ENCODE measurements at places on chromosomes 12 and 14. TPM values are rescaled to one million over a fixed set of nuclear protein-coding genes. Genes with fewer than 3 reads are reported as not detected.

- ATAC-seq: peak; percentile 43
Observed at GRCh38 chr12:106358396-106359241, 1.1 kb downstream of the POLR3B start.

Gene GLT8D2
- total RNA-seq: 0.88 TPM

DNA sequence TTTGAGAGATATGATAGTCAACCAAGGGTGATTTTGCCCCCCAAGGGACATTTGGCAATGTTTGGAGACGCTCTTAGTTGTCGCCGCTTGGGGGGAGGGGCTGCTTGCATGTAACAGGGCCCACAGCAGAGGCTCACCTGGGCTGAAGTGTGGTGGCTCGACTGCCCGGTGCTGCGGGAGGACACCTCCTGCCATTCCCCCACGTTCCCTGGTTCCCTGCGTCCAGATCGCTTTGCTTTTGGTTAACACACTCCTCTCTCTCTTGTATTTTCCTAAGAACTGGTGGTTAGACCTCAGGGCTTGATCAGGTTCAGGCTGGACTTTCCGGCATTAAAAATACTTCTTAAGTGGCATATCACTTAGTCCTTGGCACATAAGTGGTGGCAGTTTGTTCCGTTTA, 18.9 kb downstream of the PPP2R5C start:
- ATAC-seq: no peak

- ATAC-seq: peak; percentile 38
Observed at GRCh38 chr12:93664573-93665138, 12.5 kb upstream of the CRADD start.

GRCh38 chr14:57495416-57495815, 1.8 kb upstream of the CCDC198 start:
- ATAC-seq: no peak

Gene PDE3A
- 0.56 TPM for total RNA-seq

- ATAC-seq: no peak
Observed at GRCh38 chr12:28558250-28558649, 368.0 kb downstream of the CCDC91 start.

Gene GRIP1
- total RNA-seq: 20.1 TPM

Gene PRB2
- not detected for total RNA-seq

DNA sequence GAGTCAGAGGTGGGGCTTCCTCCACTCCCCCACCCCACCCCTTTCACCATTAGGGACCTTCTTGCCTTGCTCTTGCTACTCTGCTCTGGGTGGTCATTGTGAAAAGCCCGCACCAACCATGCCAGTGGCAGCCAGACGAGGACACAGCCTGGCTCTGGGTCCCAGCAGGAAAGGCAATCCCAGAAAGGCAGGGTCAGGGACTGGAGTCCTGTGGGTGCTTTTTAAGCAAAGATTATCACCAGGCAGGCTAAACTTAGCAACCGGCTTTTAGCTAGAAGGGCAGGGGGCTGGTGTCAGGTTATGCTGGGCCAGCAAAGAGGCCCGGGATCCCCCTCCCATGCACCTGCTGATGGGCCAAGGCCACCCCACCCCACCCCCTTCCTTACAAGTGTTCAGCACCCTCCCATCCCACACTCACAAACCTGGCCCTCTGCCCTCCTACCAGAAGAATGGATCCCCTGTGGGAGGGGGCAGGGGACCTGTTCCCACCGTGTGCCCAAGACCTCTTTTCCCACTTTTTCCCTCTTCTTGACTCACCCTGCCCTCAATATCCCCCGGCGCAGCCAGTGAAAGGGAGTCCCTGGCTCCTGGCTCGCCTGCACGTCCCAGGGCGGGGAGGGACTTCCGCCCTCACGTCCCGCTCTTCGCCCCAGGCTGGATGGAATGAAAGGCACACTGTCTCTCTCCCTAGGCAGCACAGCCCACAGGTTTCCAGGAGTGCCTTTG, 1.2 kb upstream of the GAPDH start:
- peak; percentile 48 for ATAC-seq

- no peak for ATAC-seq
Observed at GRCh38 chr14:90981636-90982035, 78.8 kb downstream of the RPS6KA5 start.

- ATAC-seq: no peak
Observed at GRCh38 chr14:106690333-106690891, 1164.0 kb downstream of the TMEM121 start.

- peak; percentile 56 for ATAC-seq
Observed at GRCh38 chr12:132622437-132623071, 4.0 kb downstream of the P2RX2 start.

DNA sequence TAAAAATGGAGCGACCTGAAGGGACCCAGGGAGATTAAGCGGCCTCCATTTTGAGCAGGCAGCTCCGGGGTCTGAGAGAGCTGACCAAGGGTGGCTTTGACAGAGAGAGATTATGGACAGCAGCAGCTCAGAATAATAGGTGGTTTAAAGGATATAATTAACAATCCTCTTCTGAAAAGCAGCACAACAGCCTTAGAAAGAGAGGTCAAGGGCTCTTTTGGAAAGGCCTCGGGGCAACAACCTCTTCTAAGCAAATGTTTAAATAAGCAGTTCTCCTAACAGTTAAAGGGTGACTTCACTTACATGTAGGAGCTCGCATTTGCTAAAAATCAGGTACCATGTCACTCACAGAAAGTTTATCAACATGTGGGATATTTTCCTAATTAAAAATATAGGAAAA, 87.2 kb upstream of the FRMD6 start:
- no peak for ATAC-seq

DNA sequence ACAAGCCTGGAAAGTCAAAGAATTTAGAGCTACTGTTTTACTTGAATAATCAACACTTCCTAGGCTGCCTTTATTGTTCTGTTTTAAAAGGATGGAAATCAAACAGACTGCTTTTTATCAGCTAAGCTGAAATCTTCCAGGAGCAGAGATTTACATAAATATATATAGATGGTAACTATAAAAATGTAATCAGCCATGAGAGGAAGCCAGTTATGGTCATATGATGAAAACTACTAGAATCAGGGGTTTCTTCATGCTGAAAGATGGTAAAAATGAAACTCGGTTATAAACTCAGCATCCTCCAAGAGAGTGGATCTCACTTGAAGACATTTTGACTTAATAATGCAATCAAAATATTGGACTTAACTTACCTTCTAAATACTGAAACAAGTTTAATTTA, 413.0 kb downstream of the GXYLT1 start:
- no peak for ATAC-seq

Gene ABHD12B
- total RNA-seq: 0.32 TPM

Gene NTS
- total RNA-seq: 0.16 TPM

- no peak for ATAC-seq
Observed at GRCh38 chr12:67735868-67736267, 87.3 kb downstream of the DYRK2 start.

Gene ABCD2
- 0.12 TPM for total RNA-seq

GRCh38 chr12:39643052-39643451, 23.4 kb upstream of the ABCD2 start:
- ATAC-seq: no peak

DNA sequence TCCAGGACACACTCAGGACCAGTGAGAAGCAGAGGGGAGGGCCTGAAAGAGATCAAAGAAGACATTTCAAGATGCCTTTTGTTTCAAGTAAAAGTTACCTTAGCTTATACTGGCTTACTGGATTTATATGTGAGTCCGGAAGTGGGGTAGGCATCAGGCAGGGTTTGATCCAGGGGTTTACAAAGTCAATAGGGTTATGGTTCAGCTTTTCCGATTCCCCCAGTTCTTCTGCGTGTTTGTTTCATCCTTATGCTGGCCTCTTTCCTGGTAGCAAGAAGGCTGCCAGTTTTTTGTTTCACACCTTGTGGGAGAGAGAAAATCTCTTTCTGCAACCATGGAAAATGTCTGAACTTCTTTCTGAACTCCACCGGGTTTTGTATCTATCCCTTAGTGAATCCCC, 126.3 kb downstream of the ESRRB start:
- no peak for ATAC-seq

Gene VRK1
- 12.6 TPM for total RNA-seq

GRCh38 chr12:104063712-104064030, 660 bp upstream of the HCFC2 start:
- ATAC-seq: peak; percentile 7

Gene CRIP2
- 51.5 TPM for total RNA-seq

- no peak for ATAC-seq
Observed at GRCh38 chr12:58950739-58951100, 30.4 kb upstream of the LRIG3 start.

GRCh38 chr14:99195602-99196309, 76.2 kb downstream of the BCL11B start:
- no peak for ATAC-seq

GRCh38 chr12:49261721-49262120, 3.2 kb upstream of the TUBA1C start:
- ATAC-seq: no peak

Gene MAP1LC3B2
- 2.3 TPM for total RNA-seq

- ATAC-seq: peak; percentile 60
Observed at GRCh38 chr14:100117633-100118395, 41.6 kb downstream of the DEGS2 start.

Gene NYNRIN
- total RNA-seq: 6.1 TPM

- no peak for ATAC-seq
Observed at GRCh38 chr14:99554184-99554583, 49.8 kb downstream of the CCDC85C start.

- no peak for ATAC-seq
Observed at GRCh38 chr12:50991291-50991690, 34.9 kb downstream of the SLC11A2 start.

Gene TROAP
- 23.6 TPM for total RNA-seq

Gene TPH2
- not detected for total RNA-seq

DNA sequence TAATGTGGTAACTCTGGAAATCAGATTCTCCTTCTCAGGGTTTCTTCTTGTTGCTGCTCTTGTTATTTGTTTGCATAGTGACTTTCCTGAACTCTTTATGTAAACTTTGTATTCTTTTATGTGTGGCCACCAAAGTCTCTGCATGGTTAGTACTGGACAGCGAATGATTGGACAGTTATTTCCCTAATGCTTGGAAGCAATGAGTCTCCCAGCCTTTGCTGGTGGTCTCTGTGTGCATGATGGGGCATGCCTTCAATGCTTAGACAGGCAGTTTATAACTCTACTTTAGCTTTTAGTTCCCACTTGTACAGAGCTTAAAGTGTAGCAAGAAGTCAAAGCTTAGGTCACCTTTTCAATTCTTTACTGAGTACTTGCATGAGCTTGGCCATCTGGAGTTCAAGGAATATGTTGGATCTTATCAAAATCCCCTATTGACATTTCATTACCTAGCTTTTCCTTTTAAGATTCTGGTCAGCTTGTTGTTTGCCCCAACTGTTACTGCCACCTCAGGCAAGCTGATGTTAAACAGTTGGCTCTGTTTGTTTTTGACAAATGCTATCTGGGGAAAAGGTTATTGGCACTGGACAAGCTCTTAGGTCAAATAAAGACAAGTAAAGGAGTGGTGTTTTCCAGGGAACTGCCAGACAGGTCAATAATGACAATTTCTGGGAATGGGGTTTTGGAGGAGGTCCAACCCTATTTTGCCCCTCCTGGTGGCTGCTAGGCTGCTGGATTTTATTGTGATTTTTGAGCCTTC, 12.3 kb downstream of the CCDC91 start:
- no peak for ATAC-seq

Gene ST8SIA1
- total RNA-seq: 1.5 TPM

DNA sequence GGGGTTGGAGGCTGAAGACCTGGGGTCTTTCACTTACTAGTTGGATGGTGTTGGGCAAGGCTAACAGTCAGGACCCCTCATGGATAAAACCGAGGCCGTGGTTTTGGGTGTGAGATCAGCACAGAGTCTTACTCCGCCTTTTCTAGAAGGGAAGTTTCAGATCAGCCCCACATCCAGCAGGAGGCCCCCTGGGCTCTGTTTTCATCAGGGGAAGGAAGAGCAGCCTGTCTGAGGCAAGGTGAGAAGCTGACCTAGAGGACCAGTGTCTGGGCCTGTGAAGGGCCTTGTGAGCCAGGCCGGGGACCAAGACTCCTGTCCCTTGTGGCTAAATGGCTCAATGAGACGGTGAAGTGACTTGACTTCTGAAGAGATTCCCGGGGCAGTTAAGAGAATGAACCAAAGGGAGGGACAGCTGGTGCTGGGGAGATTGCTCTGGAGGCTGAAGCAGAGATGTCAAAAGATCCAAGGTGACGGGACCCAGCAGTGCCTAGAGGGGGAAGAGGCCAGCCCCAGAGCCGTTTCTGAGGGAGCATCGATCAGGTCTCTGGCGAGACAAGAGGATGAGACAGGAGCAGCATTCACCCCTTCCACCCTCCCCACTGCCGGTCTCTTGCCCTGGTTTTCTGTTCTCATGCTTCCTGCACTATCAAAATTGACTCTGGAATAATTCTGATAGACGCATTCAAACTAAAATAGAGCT, 40.1 kb upstream of the TSPAN9 start:
- no peak for ATAC-seq

DNA sequence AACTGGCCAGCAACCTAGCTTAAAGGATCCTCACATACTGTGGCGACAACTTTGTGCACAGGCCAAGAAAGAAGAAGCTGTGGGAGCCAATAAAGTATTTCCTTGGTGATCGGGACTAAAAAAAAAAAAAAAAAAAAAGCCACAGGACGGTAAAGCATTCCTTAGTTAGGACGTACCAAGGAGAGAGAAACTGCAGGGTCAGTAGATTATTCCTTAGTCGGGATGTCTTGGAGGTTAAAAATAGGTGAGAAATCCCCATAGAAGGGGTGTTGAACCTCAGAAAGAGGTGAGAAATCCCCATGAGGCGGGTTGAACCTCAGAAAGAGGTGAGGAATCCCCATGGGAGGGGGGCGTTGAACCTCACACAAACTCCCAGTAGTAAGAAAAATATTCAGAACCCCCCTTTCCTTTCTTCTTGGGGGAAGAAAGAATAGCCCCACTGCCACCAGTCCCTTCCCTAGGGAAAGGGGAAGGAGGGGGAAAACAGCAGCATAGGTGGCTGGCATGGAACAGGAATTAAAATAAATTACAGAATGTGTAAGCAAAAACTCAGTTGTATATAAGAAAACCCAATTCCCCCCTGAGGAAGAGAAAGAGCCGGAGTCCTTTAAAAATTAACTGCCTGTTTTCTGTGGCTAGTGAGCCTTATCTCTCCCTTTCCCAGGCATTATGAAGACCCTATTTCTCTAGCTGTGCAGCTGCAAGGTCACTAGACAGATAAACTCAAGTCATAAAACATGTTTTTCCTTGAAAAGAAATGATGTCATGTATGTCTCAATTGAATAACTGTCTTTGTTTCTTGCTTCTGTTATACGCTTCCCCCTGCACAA, 26.8 kb downstream of the KLRK1 start:
- ATAC-seq: no peak
